ENCODE measurements at places on chromosomes 1 and 21. TPM values are rescaled to one million over a fixed set of nuclear protein-coding genes. Genes with fewer than 3 reads are reported as not detected.

GRCh38 chr1:228978484-228979324 is 243.4 kb downstream of the RHOU start:
- no peak for DNase-seq

The CD48 gene
- 21.5 TPM for total RNA-seq

DNA sequence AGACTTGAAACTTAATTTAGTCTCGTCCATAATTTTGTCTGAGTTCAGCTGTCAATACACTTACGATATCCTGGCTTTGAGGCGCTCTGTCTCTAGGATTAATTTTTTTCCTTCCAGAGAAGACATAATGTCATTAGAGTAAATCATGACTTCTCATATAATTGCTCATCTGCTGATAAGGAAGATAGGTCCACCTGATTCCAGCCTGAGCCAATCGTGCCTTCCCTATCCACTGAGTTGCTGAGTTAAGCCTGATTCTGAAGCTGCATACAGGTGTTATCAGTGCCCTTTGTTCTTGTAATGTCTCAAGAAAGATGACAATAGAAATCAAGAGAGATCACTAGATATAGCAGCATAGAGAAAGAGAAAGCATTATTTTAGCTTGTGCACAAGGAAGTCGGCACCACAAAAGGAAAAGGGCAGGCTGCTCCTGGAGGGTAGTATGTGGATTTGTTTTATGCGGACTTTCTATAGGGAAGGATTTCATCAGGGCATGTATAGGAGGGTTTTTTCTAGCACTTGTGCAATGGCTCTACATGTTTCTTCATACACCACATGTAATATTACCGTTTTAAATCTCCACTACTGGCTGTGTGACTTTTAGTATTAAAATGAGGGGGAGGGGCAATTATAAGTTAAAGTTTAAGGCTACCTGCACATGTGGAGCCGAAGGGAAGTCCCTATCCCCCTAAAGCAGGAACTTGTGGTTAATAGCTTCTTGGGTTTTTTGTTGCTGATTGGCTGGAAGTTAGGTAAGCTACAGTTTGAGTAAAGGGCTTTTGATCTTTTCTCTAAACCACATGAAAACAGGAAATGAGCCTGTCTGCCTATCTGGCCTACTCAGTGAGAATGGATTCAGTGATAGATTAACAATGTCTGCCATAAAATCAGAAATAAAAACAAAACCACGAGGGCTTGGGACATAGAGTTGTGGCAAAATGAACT is 133.4 kb downstream of the PLPPR5 start:
- no peak for DNase-seq

The SCYL3 gene
- total RNA-seq = 12.0 TPM

DNA sequence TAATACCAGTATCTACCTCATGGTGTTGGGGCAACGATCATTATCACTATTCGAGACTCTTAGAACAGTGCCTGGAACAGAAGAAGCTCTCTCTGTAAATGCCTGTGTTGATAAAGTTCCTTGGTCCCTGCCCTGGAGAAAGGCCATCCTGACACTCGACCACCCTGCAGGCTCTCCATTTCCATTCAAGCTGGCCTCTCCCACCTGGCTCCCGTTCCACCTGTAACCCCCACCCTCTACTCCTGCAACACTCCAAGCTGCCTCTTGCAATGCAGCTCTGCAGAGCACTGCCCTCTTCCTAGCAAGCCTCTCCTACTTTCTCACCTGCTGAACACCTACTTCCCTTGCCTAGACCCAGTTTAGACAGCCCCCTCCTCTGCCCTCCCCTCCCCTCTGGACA is 6.1 kb downstream of the SPOCD1 start:
- DNase-seq = no peak

DNA sequence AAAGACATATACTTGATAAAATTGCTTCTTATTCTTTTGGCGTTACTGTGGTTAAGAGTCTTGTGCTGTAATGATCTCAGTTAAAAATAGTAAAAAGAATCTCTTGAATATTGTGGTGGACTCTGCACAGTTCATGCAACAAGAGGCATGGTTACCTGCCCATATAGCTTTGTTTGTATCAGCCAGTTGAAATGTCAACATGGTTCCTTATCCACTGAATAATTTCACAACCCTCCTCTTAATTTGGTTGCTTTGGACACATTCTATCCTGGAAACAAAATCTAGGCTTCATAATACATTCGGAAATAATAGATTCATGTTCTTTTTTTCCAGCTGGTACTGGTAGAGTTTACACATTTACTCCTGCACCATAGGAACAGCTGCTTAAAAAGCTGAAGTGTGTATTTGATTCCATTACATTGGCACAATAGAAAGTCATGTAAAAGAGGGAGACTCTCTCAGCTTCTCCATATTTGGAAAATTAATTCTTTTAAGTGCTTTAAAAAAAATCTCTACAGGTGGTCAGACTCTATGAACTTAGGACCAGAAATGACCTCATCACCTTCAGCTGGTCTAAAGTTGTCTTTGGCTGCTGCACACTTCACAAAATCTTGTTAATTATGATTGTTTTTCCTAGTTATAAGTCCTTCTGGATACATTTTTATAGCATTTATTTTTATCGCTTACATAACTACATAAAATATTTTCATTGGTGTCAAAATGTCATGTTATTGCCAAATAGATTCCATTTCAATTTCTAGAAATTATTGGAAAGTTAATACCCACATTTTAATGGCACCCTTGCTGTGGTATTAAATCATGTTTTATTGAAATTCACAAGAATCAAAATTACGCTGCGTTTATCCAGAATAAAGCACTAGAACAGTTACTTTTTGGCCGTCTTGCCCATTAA is 100.2 kb downstream of the LTN1 start:
- DNase-seq = no peak

DNA sequence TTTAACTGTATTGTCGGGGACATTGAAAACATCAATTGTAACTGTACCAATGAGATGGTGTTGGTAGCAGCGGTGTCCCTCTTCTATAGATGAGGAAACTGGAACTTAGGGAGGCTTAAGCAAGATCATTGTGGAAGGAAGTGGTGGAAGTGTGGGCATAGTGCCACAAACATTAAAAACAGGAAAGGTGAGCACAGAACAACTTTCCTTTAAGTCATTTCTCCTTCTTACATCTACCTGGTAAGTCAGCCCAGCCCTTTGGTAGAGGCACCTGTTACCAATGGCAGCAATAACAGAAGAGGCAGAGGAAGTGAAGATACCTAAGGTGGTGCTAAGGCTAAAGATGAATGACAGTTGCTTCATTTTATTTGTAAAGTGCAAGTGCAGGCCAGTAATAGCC is 12.0 kb upstream of the CTSS start:
- no peak for DNase-seq

The FH gene
- total RNA-seq = 37.4 TPM

- DNase-seq = peak; percentile 90
These were observed 26.2 kb upstream of the EPHA2 start for GRCh38 chr1:16181887-16182719.

DNA sequence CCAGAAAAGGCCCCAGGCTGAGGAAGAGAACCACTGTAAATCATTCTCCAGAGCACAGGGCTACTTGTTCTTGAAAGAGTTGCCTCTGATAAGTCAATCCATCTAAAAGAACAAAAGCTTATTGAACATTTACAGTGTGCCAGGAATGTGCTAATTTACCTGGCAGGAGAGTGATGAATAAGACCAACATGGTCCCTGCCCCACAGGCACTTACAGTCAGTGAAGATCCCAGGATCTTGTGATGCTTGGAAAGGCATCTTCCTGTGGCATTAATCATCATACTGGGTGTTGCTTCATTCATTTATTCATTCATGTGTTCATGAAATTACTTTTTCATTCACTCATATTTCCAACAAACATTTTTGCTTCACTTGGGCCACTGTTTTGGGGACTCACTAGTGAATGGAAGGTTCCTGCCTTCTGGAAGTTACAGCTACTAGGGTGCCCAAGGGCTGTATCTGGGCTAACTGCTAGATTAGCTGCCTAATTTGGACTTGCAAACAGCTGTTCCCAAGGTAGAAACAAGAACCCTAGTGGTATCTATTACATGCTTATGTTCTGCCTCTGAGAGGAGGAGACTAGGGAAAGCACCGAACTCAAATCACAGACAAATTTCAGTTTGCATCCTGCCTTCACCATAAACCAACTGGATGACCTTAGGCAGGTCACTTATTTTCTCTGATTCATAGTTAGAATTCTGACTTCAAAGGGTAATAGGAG is 133.5 kb downstream of the CLIC6 start:
- no peak for DNase-seq

The MAN1C1 gene
- 19.7 TPM for total RNA-seq

The LCE1D gene
- not detected for total RNA-seq

The LCK gene
- total RNA-seq = 8.3 TPM
